ENCODE measurements at places on chromosomes 12 and 14.

DNA sequence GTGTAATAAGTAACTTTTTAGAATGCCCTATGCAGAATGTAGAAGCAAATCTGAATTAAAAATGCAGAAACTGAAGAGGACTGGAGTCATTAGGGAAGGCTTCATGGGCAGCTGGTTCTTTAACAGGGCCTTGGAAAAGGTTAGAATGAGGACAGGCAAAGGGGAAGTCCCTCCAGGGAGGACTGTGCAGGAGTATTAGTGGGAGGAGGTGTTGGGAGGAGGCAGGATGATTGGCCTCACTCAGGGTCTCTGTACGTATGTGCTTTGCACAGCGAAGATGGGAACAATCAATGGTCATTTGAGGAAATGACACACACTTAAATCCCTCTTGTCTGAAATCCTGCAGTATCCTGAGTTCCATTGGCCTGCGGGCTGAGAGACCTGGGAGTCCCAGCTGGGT lies 119.7 kb downstream of the PTCSC3 start:
- H3K36me3 ChIP-seq = no peaks in the 10 kb centered on the region
- H3K27ac ChIP-seq = no peak overlapping the region
- no peak for DNase-seq
- peaks cover 3% of the 10 kb centered on the region for H3K27me3 ChIP-seq
- no peak overlapping the region for H3K4me3 ChIP-seq
- H3K4me1 ChIP-seq = no peaks in the 10 kb centered on the region

GRCh38 chr12:69123919-69124638 lies 115.3 kb upstream of the CPSF6 start:
- no peak for DNase-seq
- H3K36me3 ChIP-seq = no peaks in the 10 kb centered on the region
- no peak overlapping the region for H3K4me3 ChIP-seq
- H3K27ac ChIP-seq = no peak overlapping the region
- no peaks in the 10 kb centered on the region for H3K27me3 ChIP-seq

DNA sequence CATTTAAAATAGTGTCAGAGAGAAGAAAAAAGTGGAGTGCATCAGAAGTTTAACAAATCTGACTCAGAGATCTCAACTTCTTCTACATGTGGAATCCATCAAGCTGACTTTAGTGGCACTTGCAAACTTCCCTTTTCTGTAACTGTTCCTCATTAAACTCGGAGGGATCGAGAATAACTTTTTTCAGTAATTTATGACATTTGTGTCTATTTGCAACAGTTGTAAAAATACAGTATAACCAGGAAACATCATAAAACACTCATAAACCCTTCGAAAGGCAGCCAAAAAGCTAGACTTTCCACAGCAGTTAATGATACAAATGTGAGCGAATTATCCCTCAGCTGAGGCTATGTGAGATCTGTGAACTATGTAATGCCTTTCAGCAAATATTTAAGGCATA lies 1936.8 kb upstream of the SEL1L start:
- no peaks in the 10 kb centered on the region for H3K27me3 ChIP-seq
- no peaks in the 10 kb centered on the region for H3K36me3 ChIP-seq
- H3K4me3 ChIP-seq = no peak overlapping the region
- no peak for DNase-seq

- no peak for DNase-seq
- H3K36me3 ChIP-seq = no peaks in the 10 kb centered on the region
- H3K4me1 ChIP-seq = no peaks in the 10 kb centered on the region
- H3K4me3 ChIP-seq = no peak overlapping the region
These were observed 93.7 kb upstream of the FUT8 start for GRCh38 chr14:65318636-65319506.

GRCh38 chr14:91361233-91361811 lies 56.3 kb downstream of the CCDC88C start:
- DNase-seq = no peak
- no peaks in the 10 kb centered on the region for H3K27me3 ChIP-seq
- H3K4me1 ChIP-seq = no peaks in the 10 kb centered on the region

GRCh38 chr12:131869871-131870418 lies 24.5 kb upstream of the ULK1 start:
- no peak for DNase-seq
- no peak overlapping the region for H3K4me3 ChIP-seq

- no peaks in the 10 kb centered on the region for H3K4me1 ChIP-seq
- H3K36me3 ChIP-seq = peaks cover 4% of the 10 kb centered on the region
- no peak overlapping the region for H3K4me3 ChIP-seq
- no peaks in the 10 kb centered on the region for H3K27me3 ChIP-seq
- H3K27ac ChIP-seq = no peak overlapping the region
These were observed 49.1 kb downstream of the JAG2 start for GRCh38 chr14:105119408-105120025.

GRCh38 chr12:98280152-98280551 lies 235.2 kb upstream of the TMPO start:
- DNase-seq = no peak
- no peak overlapping the region for H3K27ac ChIP-seq
- no peaks in the 10 kb centered on the region for H3K27me3 ChIP-seq

- H3K27me3 ChIP-seq = no peaks in the 10 kb centered on the region
- peak overlapping the region; percentile 42 for H3K27ac ChIP-seq
- no peaks in the 10 kb centered on the region for H3K36me3 ChIP-seq
- DNase-seq = no peak
- H3K4me3 ChIP-seq = no peak overlapping the region
- peaks cover 35% of the 10 kb centered on the region for H3K4me1 ChIP-seq
These were observed 214.4 kb downstream of the FOXN3 start for GRCh38 chr14:89202413-89203190.

DNA sequence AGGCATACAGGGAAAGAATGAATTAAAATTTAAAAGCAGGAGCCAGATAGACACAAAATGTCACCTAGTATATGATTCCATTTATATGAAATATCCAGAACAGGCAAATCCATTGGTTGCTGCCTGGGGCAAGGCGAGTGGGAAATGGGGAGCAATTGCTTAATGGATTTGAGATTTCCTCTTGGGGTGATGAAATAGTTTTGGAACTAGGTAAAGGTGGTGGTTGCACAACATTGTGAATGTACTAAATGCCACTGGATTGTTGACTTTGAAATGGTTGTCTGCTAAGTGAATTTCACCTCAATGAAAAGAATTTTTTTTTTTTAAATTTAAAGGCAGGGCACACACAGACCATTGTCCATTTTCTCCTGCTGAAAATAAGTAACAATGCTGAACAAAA lies 61.9 kb downstream of the ABCC9 start:
- H3K27me3 ChIP-seq = no peaks in the 10 kb centered on the region
- H3K36me3 ChIP-seq = no peaks in the 10 kb centered on the region
- H3K4me3 ChIP-seq = no peak overlapping the region
- H3K27ac ChIP-seq = no peak overlapping the region

- H3K4me1 ChIP-seq = no peaks in the 10 kb centered on the region
- H3K27me3 ChIP-seq = no peaks in the 10 kb centered on the region
These were observed 204.2 kb downstream of the TBX5 start for GRCh38 chr12:114201794-114202193.
